ENCODE measurements at places on chromosomes 13 and 19.

GRCh38 chr13:73287831-73288230, 229.0 kb downstream of the KLF5 start:
- DNase-seq = no peak

- no peak for DNase-seq
Measured at GRCh38 chr19:38483016-38483630, 49.6 kb downstream of the RYR1 start.

GRCh38 chr19:5251096-5252065, 89.2 kb downstream of the PTPRS start:
- DNase-seq = no peak

GRCh38 chr19:47649588-47649987, 40.7 kb downstream of the BICRA start:
- DNase-seq = no peak

DNA sequence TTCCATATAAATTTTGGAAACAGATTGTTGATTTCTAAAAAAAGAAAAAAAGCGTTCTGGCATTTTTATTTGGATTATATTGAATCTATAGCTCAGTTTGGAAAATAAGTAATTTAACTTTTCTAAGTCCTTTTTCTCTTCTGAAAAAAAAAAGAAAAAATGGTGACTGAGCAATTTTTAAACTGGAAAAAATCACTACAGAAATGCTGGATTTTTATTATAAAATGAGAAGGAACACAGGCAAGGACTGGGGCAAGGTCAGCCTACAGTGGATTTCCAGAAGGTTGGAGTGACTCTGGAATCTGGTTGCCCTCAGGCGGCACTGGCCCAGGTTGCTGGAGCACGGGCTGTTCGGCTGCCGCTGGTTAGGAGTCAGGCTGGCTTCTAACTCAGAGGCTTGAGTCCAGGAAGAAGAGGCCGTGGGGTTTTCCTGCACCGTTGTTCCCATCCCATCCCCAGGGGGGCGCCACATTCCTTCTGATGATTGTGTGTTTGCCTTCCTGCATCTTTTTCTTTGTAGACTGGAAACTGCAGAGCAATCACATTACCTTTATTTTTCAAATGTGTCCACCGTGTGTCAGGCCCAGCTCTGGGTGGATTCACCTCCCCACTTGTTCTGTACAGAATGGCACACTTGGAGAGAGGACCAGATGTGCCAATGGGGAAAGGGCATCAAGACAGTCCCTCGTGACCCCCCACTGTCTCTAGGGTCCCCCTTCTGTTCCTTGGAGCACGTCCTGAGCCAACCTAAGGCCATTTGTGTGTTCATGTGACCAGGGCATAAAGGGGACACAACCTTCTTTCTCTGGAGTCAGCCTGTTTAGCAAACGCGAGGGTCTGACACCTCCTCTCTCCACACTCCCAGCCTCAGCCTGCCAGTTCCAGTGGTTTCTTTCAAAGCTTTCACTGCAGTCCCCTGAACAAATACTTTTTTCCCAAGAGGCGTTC, 44.5 kb upstream of the GTF3A start:
- DNase-seq = no peak

- no peak for DNase-seq
Measured at GRCh38 chr19:45764945-45765701, 3.9 kb downstream of the SIX5 start.

- no peak for DNase-seq
Measured at GRCh38 chr19:3224346-3225168, at the start of gene CELF5. Gene CELF5, plus strand, starts transcription at chr19:3224661. Its CDS starts 79 bp downstream, at chr19:3224740.

DNA sequence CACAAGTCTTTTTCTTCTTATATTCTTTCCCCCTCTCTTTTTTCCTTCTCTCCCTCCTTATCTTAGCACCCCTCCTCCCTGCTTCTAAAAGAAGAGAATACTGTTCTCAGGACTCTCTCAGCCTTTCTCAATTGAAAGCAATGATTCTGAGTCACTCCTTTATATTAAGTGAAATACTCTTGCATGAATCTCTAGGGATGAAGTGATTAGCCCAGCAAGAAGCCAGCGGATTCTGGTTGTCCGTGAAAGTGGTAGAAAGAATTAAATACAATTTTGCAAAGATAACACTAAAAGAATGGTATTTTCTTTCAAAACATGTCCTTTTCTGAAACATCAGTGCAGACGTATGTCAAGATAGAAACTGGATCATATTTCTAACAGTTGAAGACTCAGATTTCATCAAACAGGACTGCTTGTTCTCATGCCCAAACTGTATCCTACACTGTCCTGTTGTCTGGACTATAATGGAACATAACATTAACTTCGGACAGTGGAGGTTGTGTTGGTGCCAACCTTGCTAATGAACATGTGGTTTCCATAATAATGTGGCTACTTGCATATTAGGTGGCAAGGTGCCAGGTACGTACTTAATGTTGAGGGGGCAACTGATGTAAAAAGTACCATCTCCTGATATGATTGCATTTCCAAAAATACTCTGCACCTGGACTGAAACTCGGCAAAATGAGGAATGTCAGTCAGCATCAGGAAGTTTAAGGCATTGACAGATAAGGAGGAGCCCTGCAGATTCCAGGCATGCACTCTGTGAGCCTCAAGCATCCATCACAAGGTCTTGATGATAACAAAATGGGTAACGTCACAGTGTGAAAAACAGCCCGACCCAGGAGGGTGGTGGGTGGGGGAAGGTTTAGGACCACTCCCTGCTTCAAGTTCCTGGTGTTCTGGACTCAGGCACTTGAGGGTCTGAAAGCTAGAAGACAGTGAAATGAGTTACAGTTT, 357.2 kb downstream of the DLEU7 start:
- peak; percentile 20 for DNase-seq

DNA sequence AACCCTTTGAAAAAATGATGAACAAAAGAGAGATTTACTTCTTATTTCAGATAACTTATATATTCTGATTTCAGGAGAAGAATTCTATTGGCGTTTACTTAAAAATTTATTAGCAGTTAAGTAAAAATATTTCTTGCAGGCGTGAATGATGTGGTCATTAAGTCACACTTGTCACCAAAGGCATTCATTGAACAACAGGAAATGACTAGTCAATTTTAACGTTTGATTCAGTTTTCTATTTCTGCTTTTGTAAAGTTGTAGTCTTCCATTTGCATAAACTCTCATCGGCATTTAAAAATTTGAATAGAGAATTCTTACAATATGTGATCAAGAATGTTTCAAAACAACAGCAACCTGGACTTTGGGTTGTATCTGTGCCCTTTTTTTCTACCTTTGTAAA, 83.4 kb downstream of the GPR12 start:
- DNase-seq = no peak

DNA sequence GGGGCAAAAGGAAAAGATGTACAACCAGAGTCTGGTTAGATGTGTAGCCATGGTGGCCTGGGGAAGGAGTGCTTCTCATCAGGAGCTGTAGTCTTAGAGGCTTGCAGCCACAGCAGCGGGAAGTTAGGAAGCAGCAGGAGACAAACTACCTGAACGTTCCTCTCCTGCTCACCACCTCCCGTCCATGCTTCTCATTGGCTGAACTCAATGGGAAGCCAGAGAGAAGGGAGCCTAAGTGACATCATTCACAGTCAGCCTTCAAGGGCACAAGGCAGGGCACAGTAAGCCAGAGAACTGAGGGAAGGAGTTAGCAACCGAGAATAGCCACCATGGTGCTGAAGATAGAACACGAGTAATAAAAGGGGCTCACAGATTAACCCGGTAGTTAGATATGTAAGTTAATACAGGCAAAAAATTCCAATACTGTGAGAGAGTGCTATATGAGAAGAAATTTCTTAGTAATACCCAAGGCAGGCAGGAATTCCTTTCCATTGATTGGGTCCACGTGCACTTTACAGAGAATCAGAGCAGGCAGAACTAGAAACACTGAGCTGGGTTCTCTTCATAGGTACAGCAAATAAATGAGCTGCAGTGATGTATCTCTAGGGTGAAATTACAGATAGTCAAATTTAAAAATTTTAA, 391.5 kb upstream of the DACH1 start:
- no peak for DNase-seq

GRCh38 chr19:6010107-6010506, 32.2 kb upstream of the RANBP3 start:
- no peak for DNase-seq

DNA sequence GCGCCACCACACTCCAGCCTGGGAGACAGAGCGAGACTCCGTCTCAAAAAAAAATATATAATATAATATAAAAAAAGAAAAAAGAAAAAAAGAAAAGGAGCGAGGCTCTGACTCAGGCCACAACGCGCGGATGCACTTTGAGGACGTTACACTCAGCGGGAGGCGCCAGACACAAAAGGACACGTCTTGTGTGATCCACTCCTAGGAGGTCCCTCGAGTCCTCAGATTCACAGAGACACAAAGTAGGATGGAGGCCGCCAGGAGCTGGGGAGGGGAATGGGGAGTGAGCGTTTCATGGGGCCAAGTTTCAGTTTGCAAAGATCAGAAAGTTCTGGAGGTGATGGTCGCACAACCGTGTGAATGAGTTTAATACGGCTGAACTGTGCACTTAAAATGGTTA, 8.5 kb upstream of the ABHD17A start:
- no peak for DNase-seq

GRCh38 chr13:55538424-55538823, 1602.3 kb upstream of the PRR20A start:
- DNase-seq = no peak

Data from SK-N-DZ (cell line).